ENCODE measurements at places on chromosomes 5 and 9.

GRCh38 chr5:165310031-165310430 lies 1804.6 kb downstream of the MAT2B start:
- DNase-seq: no peak

DNA sequence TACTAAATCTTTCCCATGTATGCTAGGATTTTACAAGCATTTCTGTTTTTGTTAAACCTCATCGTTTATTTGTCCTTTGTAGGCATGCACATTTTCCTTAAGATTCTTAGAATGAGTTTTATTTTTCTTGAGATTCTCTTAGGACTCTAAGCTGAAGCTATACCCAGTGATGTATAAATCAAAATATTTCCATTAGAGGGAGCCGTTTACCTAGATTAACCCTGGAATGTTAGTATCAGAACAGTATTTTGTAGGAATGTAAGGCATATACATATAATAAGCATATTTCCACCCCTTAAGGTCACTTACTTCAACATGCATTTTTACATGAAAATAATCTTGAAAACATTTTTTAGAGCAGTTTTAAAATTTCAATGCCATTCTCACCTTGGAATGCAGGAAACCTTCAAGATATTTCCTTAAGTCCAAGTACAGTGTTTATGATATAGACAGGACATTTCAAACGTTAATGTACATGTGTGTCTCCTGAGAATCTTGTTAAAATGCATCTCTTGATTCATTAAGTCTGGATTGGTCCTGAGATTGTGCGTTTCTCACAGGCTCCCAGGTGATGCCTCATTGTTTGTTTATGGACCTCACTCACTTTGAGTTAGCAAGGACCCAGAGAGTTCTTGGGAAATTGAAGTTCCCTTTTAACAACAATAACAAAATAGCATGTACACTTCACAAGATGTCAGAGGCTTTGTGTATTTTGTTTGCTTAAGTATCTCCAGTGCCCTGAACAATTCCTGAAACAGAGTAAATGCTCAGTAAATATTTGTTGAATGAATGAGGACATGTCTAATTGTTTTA lies 34.9 kb upstream of the FCHO2 start:
- DNase-seq: peak; percentile 45

GRCh38 chr5:59500014-59500413 lies 393.5 kb downstream of the PDE4D start:
- no peak for DNase-seq

DNA sequence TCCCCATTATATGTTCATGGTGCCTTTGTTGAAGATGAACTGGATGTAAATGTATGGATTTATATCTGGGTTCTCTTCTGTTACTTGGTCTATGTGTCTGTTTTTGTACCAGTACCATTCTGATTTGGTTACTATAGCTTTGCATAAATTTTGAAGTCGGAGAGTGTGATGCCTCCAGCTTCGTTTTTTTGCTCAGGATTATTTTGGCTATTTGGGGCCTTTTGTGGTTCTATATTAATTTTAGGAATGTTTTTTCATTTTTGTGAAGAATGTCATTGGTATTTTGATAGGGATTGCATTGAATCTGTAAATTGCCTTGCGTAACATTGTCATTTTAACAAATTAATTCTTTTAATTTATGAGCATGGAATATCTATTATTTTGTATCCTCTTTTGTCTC lies 36.6 kb upstream of the ZNF366 start:
- DNase-seq: no peak

- no peak for DNase-seq
Measured at GRCh38 chr9:88991066-88992034, at the start of gene S1PR3. Gene S1PR3 (plus strand): TSS chr9:88991468. CDS start chr9:89001201, 9,733 bp downstream.

DNA sequence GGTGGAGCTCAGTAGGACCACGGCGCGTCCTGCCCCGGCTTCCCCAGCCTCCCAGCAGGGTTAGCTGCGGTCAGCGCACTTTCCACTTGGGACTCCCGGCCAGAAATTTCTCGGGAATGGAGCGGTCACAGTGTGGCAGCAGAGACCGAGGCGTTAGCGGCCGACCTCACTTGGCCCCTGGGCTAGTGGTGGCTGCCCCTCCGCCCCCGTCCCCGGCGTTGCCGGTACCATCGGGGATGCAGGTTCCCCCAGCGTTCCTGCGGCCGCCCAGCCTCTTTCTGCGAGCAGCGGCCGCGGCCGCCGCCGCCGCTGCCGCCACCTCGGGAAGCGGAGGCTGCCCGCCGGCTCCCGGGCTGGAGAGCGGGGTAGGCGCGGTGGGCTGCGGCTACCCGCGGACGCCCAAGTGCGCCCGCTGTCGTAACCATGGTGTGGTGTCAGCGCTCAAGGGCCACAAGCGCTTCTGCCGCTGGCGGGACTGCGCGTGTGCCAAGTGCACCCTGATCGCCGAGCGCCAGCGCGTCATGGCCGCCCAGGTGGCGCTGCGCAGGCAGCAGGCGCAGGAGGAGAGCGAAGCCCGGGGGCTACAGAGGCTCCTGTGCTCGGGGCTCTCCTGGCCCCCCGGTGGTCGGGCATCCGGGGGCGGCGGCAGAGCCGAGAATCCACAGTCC lies 460 bp downstream of the DMRTA1 start:
- no peak for DNase-seq

GRCh38 chr5:116343961-116344360 lies 230.7 kb downstream of the SEMA6A start:
- DNase-seq: no peak

GRCh38 chr5:34687269-34688011 lies 31.3 kb downstream of the RAI14 start:
- DNase-seq: no peak

GRCh38 chr9:5596173-5596572 lies 32.7 kb upstream of the RIC1 start:
- DNase-seq: no peak

DNA sequence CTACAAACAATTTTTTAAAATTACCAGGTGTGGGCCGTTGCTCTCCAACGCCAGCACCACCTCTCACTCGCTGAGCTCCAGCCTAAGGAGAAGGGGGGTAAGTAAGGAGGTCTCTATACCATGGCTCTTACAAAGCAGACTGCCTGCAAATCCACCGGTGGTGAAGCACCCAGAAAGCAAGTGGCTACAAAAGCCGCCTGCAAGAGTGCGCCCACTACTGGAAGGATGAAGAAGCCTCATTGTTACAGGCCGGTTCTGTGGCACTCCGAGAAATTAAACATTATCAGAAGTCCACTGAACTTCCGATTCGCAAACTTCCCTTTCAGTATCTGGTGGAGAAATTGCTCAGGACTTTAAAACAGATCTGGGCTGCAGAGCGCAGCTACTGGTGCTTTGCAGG lies 46.0 kb downstream of the CDO1 start:
- no peak for DNase-seq

DNA sequence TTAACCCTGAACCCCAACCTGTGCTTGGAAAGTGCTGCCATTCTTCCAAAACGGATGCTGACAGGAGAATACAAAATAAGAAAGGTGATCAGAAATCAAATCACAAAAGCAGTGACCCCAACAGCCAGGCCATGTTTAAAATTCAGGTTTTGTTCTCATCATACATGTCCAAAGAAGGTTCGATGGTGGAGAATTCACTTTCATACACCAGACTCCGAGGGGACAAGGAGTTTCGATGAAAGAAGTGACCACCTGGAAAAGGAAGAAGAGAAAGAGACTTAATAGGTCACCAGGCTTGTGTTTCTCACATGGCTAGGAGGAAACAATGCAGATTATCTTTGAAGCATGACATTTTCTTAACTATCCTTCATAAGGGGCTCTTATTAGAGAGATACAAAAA lies 12.5 kb upstream of the TBC1D9B start:
- no peak for DNase-seq

DNA sequence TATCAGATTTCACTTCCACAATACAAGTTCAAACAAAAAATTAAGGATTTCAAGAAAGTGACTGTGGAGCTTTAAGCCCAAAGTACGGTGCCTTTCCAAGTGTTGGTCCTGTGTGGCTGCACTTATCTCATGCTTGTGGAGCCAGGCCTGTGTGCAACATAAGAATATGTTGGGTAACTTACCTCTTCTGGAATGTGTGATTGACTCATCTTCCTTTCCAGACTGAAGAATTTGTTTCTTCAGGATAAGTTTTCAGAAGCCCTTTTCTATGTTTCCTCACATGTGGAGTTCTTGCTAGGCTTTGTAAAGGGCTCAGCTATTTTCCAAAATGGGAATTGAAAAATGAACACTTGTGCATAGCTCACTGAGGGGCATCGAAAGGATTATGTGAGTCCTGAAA lies 485.1 kb upstream of the PAPPA start:
- DNase-seq: no peak

GRCh38 chr5:172496671-172497371 lies 42.5 kb upstream of the SH3PXD2B start:
- no peak for DNase-seq

DNA sequence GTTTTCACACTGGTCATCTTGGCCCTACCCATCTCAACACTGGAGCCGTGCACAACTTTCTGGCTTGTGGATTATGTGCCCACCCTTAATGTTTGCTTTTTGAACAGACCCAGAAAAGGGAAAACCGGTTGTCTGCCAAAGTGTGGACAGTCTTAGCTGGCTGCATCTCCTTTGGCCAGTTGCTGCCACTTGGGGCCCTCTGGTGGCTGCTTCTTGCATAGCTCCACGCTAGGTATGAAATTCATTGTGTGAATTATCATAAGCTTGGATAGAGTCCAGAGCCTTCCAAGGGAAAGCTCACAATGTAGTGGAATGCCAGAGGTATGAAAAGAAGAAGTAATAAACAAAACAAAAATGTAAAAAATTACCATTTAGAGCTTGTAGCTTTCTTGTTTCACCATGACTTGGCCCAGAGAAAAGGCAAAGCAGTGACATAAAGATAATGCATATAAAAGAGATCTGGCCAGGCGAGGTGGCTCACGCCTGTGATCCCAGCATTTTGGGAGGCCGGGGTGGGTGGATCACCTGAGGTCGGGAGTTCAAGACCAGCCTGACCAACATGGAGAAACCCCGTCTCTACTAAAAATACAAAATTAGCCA lies 12.5 kb upstream of the SLC36A3 start:
- peak; percentile 58 for DNase-seq

DNA sequence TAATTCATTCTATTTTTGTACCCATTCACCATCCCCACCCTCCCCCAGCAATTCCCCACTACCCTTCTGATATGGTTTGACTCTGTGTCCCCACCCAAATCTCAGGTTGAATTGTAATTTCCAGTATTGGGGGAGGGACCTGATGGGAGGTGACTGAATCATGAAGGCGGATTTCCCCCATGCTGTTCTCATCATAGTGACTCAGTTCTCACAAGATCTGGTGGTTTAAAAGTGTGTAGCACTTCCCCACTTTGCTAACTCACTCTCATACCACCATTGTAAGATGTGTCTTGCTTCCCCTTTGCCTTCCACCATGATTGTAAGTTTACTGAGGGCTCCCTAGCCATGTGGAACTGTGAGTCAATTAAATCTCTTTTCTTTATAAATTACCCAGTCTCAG lies 25.9 kb upstream of the TESK1 start:
- DNase-seq: no peak

- DNase-seq: no peak
Measured at GRCh38 chr9:36142510-36143244, 6.1 kb downstream of the GLIPR2 start.

DNA sequence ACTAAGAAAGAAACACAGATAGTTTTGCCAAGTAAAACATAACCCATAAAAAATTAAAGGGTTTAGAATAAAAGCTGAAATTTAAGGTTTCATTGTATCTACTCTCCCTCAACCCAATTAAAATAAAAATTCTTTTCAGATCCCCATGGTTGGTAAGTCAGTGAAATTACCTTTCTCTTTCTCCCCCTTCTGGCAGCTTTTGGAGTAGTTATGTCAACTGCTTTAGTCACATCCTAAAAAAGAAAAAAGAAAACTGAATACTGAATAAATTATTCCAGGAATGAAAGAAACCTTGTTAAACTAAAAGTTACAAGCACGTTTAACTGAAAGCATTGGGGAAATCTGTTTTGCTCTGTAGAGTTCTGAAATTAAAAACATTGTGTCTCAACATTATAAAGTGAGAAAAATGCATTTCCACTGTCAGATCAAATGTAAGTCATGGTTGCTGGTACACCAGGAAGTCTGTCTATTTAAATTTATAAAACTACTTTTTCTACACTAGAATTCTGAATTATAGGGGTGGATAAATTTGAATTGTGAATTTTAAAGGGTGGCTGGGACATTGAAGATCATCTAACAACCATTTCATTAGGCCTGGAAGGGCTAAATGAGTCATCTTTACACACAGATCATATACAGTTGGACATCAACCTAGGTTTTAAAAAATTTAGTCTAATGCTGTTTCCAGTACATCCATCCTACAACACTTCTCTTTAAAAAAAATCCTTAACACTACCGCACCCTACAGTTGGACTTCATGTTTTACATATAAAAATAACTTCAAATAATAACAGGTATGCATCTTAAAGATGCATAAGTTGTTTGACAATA lies 24.7 kb downstream of the PSIP1 start:
- no peak for DNase-seq

GRCh38 chr9:129648092-129648763 lies 6.3 kb upstream of the ASB6 start:
- DNase-seq: no peak

DNA sequence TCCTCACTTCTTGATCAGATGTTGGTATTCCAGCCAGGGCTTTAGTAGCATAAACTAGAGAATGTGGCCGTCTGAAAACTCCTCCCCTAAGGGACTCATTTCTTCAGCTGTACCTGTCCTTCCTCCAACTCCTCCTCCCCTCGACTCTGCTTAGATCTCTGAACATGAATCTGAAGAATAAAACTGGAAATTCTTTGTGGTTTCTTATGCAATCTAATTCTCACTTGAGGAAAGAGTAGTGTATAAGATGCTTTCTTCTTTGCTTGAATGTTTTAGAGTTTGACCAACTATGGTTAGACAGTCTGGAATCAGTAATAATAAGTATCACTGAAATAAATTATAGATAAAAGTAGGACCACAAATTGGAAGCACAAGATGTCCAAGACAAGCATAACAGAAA lies 128.5 kb downstream of the LRRC70 start:
- DNase-seq: no peak

GRCh38 chr9:135968083-135968476 lies 6.9 kb upstream of the UBAC1 start:
- DNase-seq: no peak

GRCh38 chr5:80754900-80755299 lies 100.1 kb upstream of the DHFR start:
- no peak for DNase-seq

Data from Panc1 (cell line).